ENCODE measurements at places on chromosomes 13 and 19.

- no peak overlapping the region for H3K4me3 ChIP-seq
- H3K36me3 ChIP-seq = no peaks in the 10 kb centered on the region
- H3K4me1 ChIP-seq = no peaks in the 10 kb centered on the region
- no peak overlapping the region for H3K27ac ChIP-seq
Measured at GRCh38 chr19:44682807-44683206, 11.5 kb downstream of the CEACAM19 start.

GRCh38 chr19:42191855-42192254, 25.6 kb downstream of the DEDD2 start:
- H3K27ac ChIP-seq = no peak overlapping the region
- H3K4me3 ChIP-seq = no peak overlapping the region
- no peaks in the 10 kb centered on the region for H3K4me1 ChIP-seq
- no peaks in the 10 kb centered on the region for H3K27me3 ChIP-seq
- no peaks in the 10 kb centered on the region for H3K36me3 ChIP-seq

DNA sequence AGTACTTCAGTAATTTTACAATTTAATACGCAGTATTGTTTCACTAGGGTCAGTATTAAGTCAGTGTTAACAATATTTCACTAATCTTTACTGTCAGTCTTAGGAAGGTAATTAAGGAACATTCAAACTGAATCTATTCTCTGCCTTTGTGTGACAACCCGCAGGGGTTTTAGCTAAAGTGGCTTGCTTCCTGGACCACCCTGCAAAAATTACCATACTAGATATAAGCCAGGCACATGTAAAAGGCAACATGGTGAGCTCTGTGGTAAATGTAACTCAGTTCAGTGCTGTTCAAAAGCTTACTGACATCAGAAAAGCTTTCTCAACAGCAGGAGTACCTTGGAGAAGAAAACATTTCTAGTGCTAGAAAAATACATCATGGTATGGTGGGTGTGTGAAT, 116.7 kb downstream of the FREM2 start:
- H3K4me1 ChIP-seq = peaks cover 8% of the 10 kb centered on the region
- H3K27ac ChIP-seq = no peak overlapping the region
- no peak overlapping the region for H3K4me3 ChIP-seq
- no peaks in the 10 kb centered on the region for H3K36me3 ChIP-seq
- no peaks in the 10 kb centered on the region for H3K27me3 ChIP-seq

- H3K27me3 ChIP-seq = peaks cover 55% of the 10 kb centered on the region
- DNase-seq = peak; percentile 78
- no peaks in the 10 kb centered on the region for H3K36me3 ChIP-seq
- no peaks in the 10 kb centered on the region for H3K4me1 ChIP-seq
- no peak overlapping the region for H3K27ac ChIP-seq
Measured at GRCh38 chr19:41570639-41571112, 5.3 kb upstream of the CEACAM21 start.

Data from sigmoid colon (tissue), 7 donors.